ENCODE measurements at places on chromosomes 5 and 9.

DNA sequence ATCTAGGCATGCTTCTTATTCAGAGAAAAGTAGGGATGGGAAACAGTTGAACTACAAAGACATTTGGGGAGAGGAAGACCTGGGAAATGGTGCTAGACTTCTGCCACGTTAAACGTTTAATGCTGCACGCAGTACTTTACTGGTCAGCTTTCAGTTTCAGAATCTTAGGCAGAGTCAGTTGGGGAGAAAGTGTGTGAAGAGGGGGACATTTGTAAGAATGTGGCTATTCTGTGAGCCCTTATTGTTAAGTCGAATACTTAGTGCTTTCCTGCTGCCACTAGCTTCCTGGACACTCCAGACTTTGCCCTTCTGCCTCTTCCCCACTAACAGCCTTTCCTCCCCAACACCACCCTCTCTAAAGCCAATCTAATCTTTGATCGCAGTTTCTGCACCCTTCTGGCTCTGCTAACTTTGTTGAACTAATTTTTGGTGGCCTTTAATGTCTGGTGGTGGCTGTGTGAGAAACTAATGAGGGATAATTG, 6.1 kb downstream of the CYSTM1 start:
- no peak overlapping the region for H3K27ac ChIP-seq
- H3K36me3 ChIP-seq: no peaks in the 10 kb centered on the region
- no peak for DNase-seq
- no peak overlapping the region for H3K4me3 ChIP-seq
- no peaks in the 10 kb centered on the region for H3K27me3 ChIP-seq

- H3K27ac ChIP-seq: 0 out of 2 replicates have a peak overlapping the region, but pooled peaks have one; percentile 85
- H3K27me3 ChIP-seq: no peaks in the 10 kb centered on the region
- no peaks in the 10 kb centered on the region for H3K36me3 ChIP-seq
- no peak for DNase-seq
- no peak overlapping the region for H3K4me3 ChIP-seq
These were observed 106.5 kb downstream of the NFIB start for GRCh38 chr9:14207352-14207995.

GRCh38 chr5:81516091-81516490, 122.2 kb upstream of the ACOT12 start:
- H3K27me3 ChIP-seq: no peaks in the 10 kb centered on the region
- H3K27ac ChIP-seq: no peak overlapping the region
- H3K36me3 ChIP-seq: no peaks in the 10 kb centered on the region
- no peak for DNase-seq
- no peak overlapping the region for H3K4me3 ChIP-seq

GRCh38 chr9:115770521-115770920, 383.1 kb upstream of the PAPPA start:
- no peaks in the 10 kb centered on the region for H3K27me3 ChIP-seq
- no peak overlapping the region for H3K4me3 ChIP-seq
- H3K4me1 ChIP-seq: no peaks in the 10 kb centered on the region
- no peak for DNase-seq
